ENCODE measurements at places on chromosomes 11 and 22.

DNA sequence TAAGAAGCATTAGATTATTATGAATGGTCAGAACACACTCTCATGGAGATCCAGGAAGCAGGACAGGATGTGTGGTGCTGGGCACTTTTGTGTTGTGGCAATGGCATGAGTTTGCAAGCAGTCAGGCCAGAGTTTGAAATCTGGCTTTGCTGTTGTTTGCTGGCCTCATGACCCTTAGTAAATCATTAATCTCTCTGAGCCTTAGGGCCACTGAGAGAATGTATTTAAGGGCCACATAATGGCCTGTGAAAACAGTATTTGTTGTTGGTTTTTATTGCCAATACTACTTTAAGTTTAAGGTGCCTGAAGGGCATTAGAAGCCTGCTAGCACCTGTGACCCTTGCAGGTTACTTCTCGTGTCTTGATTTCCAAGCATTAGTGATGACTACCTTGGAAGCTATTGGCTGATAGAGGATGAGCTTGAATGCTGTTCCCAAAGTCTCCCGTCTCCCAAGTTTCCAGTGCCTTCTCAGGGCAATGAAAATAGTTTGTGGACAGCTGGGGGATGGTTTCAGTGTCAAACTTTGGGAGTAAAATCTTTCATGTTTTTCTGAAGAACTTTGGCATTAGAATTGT lies 24.6 kb downstream of the STIM1 start:
- DNase-seq = no peak

DNA sequence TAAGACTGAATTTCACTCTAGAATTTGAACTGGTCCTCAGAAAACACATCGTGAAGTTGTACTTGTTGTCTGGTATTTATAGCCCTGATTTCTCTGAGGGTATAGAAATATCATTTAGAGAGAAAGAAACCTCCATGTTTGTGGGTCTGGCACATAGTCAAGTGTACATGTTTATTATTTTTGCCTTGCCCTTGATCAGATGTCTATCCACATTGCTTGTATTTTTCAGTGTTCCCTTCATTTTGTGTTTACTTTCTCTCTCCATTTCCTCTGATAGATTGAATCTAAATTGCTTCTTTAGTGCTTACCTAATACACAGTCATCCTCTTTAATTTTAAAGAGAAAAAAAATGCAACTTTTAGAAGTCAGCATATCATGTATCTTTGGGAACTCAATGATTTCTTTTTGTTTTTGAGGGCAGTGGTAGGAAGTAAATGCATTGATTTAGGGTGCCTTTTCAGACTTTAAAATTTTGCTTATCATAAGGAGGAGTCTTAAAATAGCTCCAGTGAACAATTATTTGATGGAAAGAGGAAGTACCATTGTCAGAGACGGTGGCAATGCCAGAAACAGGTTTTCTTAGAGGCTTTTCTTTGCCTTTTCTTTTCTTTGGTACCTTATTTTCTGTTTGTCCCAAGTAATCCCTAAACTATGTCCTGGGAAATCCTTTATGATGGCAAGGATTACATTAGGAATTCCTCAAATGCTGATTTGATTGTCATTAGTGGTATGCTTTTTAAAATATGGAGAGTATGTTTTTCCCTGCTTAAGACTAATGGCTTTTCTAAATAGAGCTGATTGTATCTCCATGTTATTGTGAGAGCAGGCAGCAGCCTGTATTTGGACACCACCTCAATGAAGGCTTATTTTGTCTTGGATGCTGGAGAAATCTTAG lies 29.8 kb upstream of the TECTA start:
- no peak for DNase-seq

DNA sequence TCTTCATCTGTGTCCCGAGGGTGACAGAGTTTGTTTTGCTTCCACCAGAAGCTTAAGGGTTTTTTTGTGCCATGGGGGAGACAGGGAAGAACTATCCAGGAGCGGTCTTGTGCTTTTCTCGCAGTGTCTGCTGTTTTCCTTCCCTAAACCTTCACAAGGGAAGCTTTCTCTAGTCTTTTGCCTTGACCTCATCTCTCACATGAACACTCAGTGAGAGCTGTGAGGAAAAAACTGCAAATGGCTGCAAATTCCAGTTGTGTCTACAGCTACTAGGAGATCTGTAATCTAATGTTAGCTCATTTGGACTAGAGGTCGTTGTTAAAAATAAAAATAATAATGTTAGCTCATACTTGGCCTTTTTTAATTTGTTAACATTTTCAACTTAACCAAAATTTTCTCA lies 264.7 kb upstream of the SESN3 start:
- DNase-seq = no peak

GRCh38 chr11:79990141-79990540 lies 549.3 kb upstream of the TENM4 start:
- DNase-seq = no peak

DNA sequence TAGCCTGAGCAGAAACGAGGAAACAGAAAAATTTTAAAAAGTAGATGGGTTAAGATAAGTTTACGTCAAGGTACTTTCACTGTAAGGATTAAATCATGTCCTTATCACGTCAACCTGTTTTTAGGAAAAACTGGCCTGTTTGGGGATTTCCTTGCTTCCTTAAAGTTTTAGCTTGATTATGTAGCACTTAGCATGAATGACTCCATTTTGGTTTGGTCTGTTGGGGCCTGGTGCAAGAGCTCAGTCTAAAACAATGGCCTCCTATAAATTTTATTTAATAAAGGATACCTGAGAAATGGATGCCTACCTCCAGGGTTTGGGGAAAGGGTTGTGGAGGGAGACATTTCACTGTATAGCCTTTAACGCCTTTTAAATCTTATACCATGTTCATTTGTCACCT lies 33.2 kb upstream of the CSTF3 start:
- DNase-seq = no peak

- no peak for DNase-seq
Measured at GRCh38 chr11:41613326-41613725, 153.9 kb upstream of the LRRC4C start.

DNA sequence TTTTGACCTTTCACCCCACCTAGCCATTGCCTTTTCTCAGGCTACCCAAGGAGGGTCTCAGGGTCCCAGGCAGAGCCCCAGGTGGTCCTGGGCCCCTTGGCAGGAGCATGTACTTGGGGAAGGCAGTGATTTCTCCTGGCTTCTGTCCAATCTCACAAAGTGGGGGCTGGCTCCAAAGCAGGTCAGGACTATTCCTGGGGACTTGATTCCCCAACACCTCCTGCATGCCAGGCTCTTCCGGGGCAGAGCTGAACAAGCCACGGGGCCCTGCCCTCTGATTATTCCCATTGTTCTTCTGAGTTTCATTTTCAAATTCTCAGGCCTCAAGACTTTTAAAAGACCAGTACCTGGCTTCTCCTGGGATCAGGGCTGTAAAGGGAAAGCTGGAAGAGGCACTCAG lies 1.5 kb upstream of the TCF20 start:
- no peak for DNase-seq

GRCh38 chr11:63686926-63687325 lies 5.6 kb downstream of the RTN3 start:
- DNase-seq = no peak

DNA sequence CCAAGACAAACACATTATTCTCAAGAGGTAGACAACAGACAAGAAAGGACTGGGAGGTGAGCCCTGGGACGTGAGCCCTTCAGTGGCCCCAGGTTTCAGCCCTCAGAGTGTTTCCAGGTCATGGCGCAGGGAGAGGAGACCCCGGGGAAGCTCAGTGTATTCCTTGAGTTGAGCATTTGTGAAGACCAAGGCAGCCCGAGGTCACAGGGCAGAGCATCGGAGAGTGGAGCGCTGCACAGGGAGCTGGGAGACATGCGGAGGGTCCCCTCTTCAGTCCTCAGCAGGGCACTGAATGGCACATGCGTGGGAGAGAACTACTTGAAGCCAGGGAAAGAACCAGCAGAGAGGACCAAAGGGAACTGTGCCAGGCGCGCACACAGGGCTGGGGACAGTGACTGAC lies 11.7 kb downstream of the KRTAP5-6 start:
- no peak for DNase-seq

DNA sequence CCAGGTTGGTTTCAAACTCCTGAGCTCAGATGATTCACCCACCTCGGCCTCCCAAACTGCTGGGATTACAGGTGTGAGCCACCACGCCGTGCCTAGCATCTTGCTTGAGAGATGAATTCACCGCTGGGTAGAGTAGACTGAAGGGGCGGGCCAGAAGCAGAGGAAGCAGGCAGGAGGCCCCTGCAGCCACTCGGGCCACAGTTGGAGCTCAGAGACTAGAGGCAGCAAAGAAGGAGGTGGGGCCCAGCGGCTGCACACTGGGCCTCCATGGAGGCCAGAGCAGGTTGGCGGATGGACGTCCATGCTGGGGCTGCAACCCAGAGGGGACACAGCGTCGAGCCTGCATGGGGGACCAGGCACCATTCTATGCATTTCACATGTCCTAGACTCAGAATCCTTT lies 88.4 kb upstream of the FGF3 start:
- no peak for DNase-seq

- no peak for DNase-seq
Measured at GRCh38 chr11:88208745-88209144, 33.5 kb upstream of the RAB38 start.

- DNase-seq = no peak
Measured at GRCh38 chr11:127552446-127552845, 551.9 kb upstream of the KIRREL3 start.

DNA sequence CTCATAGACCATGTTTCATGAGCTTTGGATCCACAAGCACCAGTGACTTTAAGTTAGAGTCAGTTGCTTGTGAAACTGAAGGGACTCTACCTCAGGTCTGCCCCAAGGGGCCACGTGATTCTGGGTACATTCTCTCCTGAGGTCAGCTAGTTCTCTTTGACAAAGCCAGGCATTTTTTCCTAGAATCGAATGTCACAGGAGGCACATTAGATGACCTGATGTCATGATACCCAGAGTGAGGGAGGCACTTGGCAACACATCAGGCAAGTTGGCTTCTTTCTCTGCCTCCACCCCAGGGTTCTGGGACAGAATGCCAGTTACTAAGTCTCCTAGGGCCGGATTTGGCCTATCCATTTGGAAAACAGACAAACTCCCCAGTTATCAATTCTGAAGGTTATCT lies 93.0 kb downstream of the APIP start:
- no peak for DNase-seq
